ENCODE measurements at places on chromosomes 7 and 10. TPM values are rescaled to one million over a fixed set of nuclear protein-coding genes. Genes with fewer than 3 reads are reported as not detected.

The CH25H gene
- total RNA-seq, result not detected

DNA sequence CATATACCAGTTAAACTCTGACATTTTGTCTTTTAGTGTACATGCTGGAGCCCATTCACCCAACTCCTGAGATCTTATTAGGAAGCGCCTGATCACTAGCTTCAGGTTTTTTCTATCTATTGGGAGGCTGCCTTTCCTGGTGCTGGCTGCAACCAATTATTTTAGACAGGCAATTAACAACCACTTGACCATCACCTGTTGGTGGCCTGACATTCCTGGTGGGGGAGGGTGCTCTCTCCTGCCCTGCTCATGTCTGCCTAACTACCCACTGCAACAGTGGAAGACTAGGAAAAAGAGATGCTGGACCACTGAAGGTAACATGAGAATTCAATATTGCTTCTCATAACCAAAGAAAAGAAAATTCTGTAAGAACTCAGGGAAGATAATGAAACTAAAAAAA, 190.3 kb upstream of the GRM3 start:
- H3K36me3 ChIP-seq, result no peaks in the 10 kb centered on the region
- DNase-seq, result no peak
- no peaks in the 10 kb centered on the region for H3K27me3 ChIP-seq
- no peak overlapping the region for H3K27ac ChIP-seq
- no peak overlapping the region for H3K4me3 ChIP-seq

DNA sequence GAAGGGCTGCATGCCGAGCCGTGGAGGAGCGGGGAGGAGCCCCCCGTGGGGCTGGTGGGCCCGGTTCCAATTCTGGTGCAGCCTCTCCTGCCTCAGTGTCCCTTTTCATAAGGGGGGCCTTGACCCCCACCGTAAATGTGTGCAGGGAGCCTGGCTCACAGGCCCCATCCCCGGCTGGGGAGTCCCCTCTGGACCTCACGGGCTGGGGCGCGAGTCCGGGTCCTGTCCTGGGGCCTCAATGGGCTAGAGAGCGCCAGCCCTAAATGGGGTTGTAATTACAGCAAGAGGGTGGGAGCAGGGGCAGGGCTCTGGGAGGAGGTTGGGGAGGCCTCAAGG, 203.0 kb downstream of the ELFN1 start:
- H3K27me3 ChIP-seq, result no peaks in the 10 kb centered on the region
- DNase-seq, result no peak
- H3K4me3 ChIP-seq, result no peak overlapping the region
- peaks cover 14% of the 10 kb centered on the region for H3K4me1 ChIP-seq

The FFAR4 gene
- not detected for total RNA-seq

DNA sequence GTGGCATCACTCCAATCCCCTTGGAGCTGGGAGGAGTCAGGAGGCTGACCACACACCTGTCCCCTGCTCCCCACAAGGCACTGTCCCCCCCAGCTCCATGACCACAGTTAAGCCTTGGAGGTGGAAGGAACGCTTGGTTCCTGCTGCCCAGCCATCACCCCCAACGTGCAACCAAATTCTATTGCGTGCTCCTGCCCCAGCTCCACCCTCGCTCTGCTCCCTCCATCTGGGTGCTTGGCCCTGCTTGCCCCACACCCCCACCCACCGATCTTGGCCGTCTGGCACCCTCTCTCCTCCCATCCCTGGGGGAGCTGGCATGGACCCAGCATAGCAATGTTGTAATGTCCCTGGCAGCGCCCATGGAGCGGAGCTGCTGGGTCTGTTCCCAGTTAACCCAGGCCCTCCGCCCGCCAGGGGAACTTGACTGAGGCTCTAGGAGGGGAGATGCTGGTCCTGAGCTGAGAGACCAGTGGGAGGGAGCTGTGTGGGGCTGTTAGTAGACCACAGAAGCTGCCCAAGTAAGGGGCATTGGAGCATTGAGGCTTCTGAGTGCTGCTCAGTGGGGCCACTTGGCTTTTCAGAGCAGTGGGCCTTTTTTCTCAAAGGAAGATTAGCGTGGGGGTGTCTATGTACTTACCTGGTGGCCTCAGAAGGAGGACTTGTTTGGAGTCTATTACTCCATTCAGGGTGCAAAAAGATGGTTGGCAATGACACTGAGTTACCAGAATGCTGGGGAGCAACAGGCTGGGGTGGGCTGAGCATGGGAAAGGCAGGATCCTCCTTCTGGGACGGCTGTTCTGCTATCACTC, 1.1 kb downstream of the EPHB6 start:
- H3K36me3 ChIP-seq, result no peaks in the 10 kb centered on the region
- no peak for DNase-seq
- peak overlapping the region; percentile 23 for H3K27ac ChIP-seq
- no peaks in the 10 kb centered on the region for H3K27me3 ChIP-seq
- H3K4me3 ChIP-seq, result peak overlapping the region; percentile 96

The ELN gene
- not detected for total RNA-seq

The IGFBP3 gene
- 0.12 TPM for total RNA-seq

DNA sequence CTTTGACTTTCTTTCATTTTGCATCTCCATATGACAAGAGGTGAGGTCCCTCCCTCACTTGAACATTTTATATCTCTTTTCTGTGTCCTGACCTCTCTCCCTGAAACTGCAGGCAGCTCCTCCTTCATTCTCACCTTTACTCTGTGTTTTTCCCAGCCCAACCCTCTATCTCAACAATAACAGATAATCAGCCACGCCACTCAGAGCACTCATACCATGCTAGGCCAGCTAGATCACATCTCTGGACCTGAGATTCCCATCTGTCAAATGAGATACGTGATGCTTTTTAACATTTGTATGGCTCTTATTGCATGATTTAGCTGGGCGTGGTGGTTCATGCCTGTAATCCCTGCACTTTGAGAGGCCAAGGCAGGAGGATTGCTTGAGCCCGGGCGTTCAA, 63.1 kb upstream of the PDCD4 start:
- H3K36me3 ChIP-seq, result no peaks in the 10 kb centered on the region
- no peak overlapping the region for H3K27ac ChIP-seq
- H3K4me3 ChIP-seq, result no peak overlapping the region
- DNase-seq, result no peak
- peaks cover 17% of the 10 kb centered on the region for H3K4me1 ChIP-seq
